ENCODE measurements at places on chromosomes 4 and X.

GRCh38 chrX:3522101-3522650 lies 175.7 kb upstream of the MXRA5 start:
- no peak for DNase-seq

GRCh38 chr4:4625488-4625887 lies 83.6 kb upstream of the STX18 start:
- DNase-seq: no peak

- DNase-seq: no peak
Observed at GRCh38 chrX:17081511-17081910, 135.1 kb downstream of the REPS2 start.

DNA sequence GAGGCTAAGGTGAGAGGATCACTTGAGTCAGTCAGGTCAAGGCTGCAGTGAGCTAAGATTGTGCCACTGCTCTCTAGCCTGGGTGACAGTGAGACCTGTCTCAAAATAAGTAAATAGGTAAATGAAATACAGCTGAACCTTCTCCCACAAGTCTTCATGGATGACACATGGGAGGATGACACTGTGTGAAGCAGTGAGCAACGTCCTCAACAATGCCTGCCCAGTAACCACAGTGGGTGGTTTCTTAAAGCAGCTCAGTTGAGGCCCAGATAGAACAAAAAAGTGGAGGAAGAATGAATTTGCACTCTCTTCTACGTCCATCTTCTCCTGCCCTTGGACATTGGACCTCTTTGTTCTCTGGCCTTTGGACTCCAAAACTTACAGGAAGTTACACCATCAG lies 52.7 kb downstream of the MSX1 start:
- no peak for DNase-seq

- DNase-seq: no peak
Observed at GRCh38 chr4:110543577-110543976, 67.6 kb downstream of the ENPEP start.

- no peak for DNase-seq
Observed at GRCh38 chr4:39947963-39948362, 29.7 kb downstream of the PDS5A start.

- no peak for DNase-seq
Observed at GRCh38 chrX:78532363-78532762, 126.8 kb downstream of the RTL3 start.

GRCh38 chrX:40729598-40730584 lies 5.5 kb downstream of the MED14 start:
- DNase-seq: no peak

Data from NCI-H187 treated with DMSO at 0.1 percent for 48 hours (cell line).